Naive B cell (primary cell): ENCODE measurements at places on chromosomes 13 and 19. TPM values are rescaled to one million over a fixed set of nuclear protein-coding genes. Genes with fewer than 3 reads are reported as not detected.
A peak's percentile ranks its signal among the peaks of the same experiment; 100 is the strongest.

The ZBTB45 gene
- 5.0 TPM for polyA plus RNA-seq

DNA sequence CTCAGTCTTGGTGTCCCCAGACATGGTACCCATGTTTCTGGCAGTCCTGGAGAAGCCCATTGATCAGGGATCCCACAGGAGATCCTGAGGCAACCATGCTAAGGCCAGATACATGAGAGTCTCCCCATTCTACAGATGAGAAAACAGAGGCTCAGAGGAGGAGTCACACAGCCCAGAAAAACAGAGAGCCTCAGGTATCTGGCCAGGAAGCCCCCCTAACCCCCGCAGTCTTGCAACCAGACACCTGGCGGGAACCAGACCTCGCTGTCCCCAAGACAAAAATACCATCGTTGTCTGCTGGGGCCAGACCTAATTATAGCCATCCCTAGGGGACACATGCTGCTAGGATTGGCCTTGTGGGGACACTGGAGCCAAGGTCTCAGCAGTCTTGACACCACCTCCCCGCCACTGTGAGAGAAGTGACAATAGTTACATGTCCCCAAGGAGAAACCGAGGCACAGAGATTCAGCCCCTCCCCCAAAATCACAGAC lies 1.6 kb upstream of the PDE4C start:
- no peak overlapping the region for H3K4me3 ChIP-seq
- peaks cover under 1% of the 10 kb centered on the region for H3K36me3 ChIP-seq
- H3K4me1 ChIP-seq = peaks cover 43% of the 10 kb centered on the region

The DIAPH3 gene
- not detected for polyA plus RNA-seq

DNA sequence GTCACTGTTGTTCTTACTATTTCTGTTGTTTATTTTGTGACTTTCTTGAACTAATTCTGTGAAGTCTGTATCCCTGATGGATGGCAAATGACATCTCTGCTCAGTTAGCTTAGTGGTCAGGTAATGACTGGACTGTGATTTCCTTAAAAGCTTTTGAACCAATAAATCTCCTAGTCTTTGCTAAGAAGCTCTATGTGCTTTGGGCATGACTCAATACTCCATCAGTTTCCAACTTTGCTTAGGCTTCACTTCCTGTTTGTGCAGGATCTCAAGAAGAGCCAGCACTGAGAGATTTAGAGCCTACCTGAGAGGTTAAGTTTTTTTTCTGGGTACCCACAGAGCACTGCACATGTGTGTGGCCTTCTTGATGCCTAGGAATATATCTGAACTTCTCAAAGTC lies 329.7 kb upstream of the HTR2A start:
- no peaks in the 10 kb centered on the region for H3K4me1 ChIP-seq
- H3K27me3 ChIP-seq = peaks cover 19% of the 10 kb centered on the region
- H3K36me3 ChIP-seq = peaks cover 20% of the 10 kb centered on the region

GRCh38 chr19:51507192-51507591 lies 5.6 kb upstream of the SIGLEC12 start:
- H3K4me3 ChIP-seq = no peak overlapping the region
- peaks cover 10% of the 10 kb centered on the region for H3K27me3 ChIP-seq
- no peaks in the 10 kb centered on the region for H3K4me1 ChIP-seq
- H3K36me3 ChIP-seq = peaks cover 6% of the 10 kb centered on the region
- no peak overlapping the region for H3K27ac ChIP-seq
- DNase-seq = no peak

The ELF1 gene
- 183 TPM for polyA plus RNA-seq

DNA sequence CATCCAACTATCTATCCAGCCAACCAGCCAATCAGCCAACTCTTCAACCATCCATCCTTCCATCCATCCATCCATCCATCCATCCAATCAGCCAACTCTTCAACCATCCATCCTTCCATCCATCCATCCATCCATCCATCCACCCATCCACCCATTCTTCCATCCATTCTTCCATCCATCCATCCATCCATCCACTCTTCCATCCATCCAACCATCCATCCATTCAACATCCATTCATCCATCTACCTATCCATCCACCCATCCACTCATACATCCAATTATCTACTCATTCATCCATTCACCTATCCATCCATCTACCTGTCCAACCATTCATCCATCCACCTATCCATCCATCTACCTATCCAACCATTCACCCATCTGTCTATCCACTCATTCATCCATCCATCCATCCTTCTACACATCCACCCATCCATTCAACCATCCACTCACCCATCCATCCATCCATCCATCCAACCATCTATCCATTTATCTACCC lies 9.4 kb downstream of the ARHGEF18 start:
- H3K4me1 ChIP-seq = peaks cover 89% of the 10 kb centered on the region
- H3K36me3 ChIP-seq = peaks cover 55% of the 10 kb centered on the region
- H3K27ac ChIP-seq = peak overlapping the region; percentile 67
- DNase-seq = no peak
- no peaks in the 10 kb centered on the region for H3K27me3 ChIP-seq

GRCh38 chr13:31138515-31138914 lies 23.2 kb downstream of the HSPH1 start:
- H3K27me3 ChIP-seq = no peaks in the 10 kb centered on the region
- H3K36me3 ChIP-seq = peaks cover 46% of the 10 kb centered on the region
- H3K27ac ChIP-seq = no peak overlapping the region
- H3K4me3 ChIP-seq = no peak overlapping the region

GRCh38 chr19:3725121-3725520 lies 16.9 kb downstream of the TJP3 start:
- DNase-seq = no peak
- H3K36me3 ChIP-seq = no peaks in the 10 kb centered on the region
- no peak overlapping the region for H3K27ac ChIP-seq
- no peak overlapping the region for H3K4me3 ChIP-seq
- peaks cover 11% of the 10 kb centered on the region for H3K4me1 ChIP-seq

DNA sequence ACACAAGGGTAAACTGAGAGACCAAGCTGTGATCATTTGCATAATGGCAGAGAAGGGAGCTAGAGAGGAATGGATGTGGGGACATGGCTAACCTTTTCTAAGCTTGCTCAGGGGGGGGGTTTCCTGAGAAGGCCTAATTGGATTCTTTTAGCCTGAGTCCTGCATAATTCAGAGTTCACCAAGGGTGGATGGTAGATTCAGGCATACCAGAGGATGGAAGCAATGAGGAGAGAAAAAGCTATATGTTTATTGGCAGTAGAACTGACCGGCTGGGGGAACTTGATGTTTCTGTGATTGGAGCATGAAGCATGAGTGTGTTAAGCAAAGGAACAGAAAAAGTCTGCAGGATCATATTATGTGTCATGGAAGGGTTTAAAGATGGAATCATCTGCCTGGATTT lies 65.9 kb upstream of the KLF12 start:
- H3K36me3 ChIP-seq = no peaks in the 10 kb centered on the region
- no peak overlapping the region for H3K4me3 ChIP-seq
- DNase-seq = no peak

GRCh38 chr13:50512474-50513299 lies 330.8 kb downstream of the DLEU7 start:
- H3K4me1 ChIP-seq = peaks cover 5% of the 10 kb centered on the region
- H3K4me3 ChIP-seq = no peak overlapping the region
- H3K27me3 ChIP-seq = no peaks in the 10 kb centered on the region
- peak; percentile 60 for DNase-seq

The ZNF57 gene
- polyA plus RNA-seq = 2.9 TPM

DNA sequence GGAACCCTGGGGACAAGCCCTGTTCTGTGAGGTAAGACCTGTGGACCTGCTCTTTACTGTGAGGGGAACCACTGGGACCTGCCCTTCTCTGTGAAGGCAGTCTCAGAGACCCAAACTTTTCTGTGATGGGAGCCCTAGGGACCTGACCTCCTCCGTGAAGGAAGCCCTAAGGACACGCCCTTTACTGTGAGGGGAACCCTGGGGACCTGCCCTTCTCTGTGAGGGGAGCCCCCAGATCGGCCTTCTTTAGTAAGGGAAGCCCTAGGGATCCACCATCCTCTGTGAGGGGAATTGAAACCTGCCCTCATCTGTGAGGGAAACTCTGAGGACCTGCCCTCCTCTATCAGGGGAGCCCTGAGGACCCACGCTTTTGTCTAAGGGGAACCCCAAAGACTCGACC lies 343.5 kb downstream of the UQCRFS1 start:
- no peak for DNase-seq
- H3K27ac ChIP-seq = no peak overlapping the region
- H3K4me1 ChIP-seq = no peaks in the 10 kb centered on the region
- H3K4me3 ChIP-seq = no peak overlapping the region
- H3K27me3 ChIP-seq = no peaks in the 10 kb centered on the region
- H3K36me3 ChIP-seq = no peaks in the 10 kb centered on the region

DNA sequence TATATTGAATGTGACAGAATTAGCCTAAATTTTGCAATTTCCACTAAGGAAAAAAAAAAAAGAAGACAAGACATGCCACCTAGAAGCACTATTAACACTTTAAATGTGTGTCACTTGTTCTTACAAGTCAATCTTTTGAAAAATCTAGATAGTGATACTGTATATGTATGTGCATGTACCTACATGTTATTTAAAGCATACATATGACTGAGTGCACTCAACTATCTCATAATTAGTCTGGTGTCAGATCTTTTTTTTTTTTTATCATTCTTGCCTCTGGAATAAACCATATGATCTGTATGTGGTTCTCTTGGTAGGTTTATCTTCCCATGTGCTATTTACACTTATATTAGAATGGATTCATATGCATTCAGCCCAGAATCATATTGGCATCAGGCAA lies 62.3 kb downstream of the FOXO1 start:
- no peak for DNase-seq
- H3K36me3 ChIP-seq = peaks cover 21% of the 10 kb centered on the region
- H3K27ac ChIP-seq = peak overlapping the region; percentile 35

DNA sequence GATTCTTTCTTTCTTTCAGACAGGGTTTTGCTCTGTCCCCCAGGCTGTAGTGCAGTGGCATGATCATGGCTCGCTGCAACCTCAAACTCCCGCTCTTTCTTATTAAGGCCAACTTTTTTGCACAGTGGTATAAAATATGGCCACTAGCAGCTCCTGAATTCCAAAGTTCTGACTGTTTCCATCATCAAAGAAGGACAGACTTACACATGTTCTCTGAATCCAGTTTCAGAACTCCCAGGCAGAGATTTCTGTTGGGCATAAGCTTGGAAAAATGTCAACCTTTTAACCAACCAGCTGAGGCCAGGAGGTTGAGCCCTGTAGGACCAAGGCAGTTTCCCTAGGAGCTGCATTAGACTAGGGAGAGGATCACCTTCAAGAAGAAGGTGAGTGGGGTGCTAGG lies 184.1 kb downstream of the HS6ST3 start:
- H3K27me3 ChIP-seq = no peaks in the 10 kb centered on the region
- no peaks in the 10 kb centered on the region for H3K4me1 ChIP-seq
- no peak overlapping the region for H3K27ac ChIP-seq
- no peaks in the 10 kb centered on the region for H3K36me3 ChIP-seq
- no peak overlapping the region for H3K4me3 ChIP-seq

DNA sequence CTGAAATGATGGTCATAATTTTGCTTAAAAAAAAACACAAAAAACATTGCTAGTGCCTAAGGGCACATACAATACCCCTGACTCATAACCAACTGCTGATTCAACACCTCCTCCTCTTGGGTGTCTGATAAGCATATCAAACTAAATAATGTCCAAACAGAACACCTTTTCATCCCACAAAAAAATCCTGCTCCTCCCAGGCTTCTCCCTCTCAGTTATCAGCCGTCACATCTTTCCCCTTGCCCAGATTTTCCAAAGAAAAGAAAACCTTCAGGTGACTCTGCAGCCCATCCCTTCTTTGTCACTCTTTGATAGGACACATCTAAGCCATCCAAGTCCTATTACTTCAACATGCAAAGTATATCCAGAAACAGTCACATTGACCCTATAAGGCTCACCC lies 46.9 kb downstream of the ABCC4 start:
- no peaks in the 10 kb centered on the region for H3K27me3 ChIP-seq
- DNase-seq = no peak
- H3K27ac ChIP-seq = peak overlapping the region; percentile 16
- no peaks in the 10 kb centered on the region for H3K36me3 ChIP-seq

DNA sequence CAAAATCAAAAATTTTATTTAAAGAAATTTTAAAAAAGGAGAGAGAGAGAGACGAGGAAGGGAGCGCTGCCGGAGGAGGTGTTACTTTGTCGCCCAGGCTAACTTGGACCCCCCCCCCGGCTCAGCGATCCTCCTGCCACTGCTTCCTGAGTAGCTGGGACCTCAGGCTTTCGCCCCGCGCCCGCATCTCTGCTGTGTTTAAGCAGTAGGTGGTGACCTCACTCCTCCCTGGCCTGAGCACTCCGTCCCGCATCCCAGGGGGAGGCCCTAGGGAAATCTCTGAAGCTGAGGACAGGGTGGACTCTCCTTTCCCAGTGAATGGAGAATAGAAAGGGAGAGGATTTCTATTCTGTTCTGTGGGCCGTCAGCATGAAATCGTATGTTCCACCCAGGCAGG lies 485 bp upstream of the ZNF845 start:
- H3K36me3 ChIP-seq = peaks cover 15% of the 10 kb centered on the region
- peak overlapping the region; percentile 96 for H3K4me3 ChIP-seq
- peak overlapping the region; percentile 98 for H3K27ac ChIP-seq
- DNase-seq = no peak

DNA sequence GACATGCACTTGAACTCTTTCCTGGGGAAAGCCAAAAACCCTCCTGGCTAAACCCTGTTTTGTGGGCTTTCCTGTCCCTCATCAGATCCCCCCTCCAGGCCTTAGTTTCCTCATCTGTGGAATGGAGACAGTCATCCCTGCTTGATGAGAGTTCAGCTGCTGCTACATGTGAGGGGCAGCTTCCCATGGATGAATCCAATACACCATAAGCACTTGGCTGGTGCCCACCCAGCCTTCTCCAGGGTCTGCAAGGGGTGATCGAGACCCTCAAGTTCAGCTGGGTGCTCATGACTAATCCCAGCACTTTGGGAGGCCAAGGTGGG lies 21.6 kb downstream of the IL12RB1 start:
- peaks cover 3% of the 10 kb centered on the region for H3K4me1 ChIP-seq
- no peak overlapping the region for H3K4me3 ChIP-seq
- H3K27ac ChIP-seq = no peak overlapping the region
- no peaks in the 10 kb centered on the region for H3K27me3 ChIP-seq
- no peaks in the 10 kb centered on the region for H3K36me3 ChIP-seq
